ENCODE measurements at places on chromosomes 16 and 17. TPM values are rescaled to one million over a fixed set of nuclear protein-coding genes. Genes with fewer than 3 reads are reported as not detected.

GRCh38 chr17:55202896-55203295, 61.9 kb upstream of the HLF start:
- no peaks in the 10 kb centered on the region for H3K27me3 ChIP-seq
- peaks cover 12% of the 10 kb centered on the region for H3K4me1 ChIP-seq
- no peak overlapping the region for H3K4me3 ChIP-seq
- no peak overlapping the region for H3K27ac ChIP-seq
- H3K36me3 ChIP-seq = no peaks in the 10 kb centered on the region

DNA sequence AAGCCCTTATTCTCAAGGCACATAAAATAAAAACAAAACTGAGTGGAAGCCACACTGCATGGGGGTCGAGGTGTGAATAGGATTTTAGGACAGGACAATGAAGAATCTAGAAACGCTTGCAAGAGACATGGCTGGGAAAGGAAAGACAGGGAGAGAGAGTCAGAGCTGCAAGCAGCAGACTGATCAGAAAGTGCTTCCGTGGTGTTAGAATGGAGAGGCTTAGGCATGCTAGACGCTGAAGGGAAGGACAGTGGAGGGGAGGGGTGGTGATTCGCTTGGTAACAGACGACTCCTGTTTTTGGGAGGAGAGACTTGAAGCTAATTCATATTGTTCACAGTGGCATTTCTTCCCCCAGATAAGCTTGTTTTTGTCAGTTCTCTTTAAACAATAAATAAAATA, 173.5 kb downstream of the AIPL1 start:
- no peaks in the 10 kb centered on the region for H3K36me3 ChIP-seq
- no peak overlapping the region for H3K4me3 ChIP-seq
- no peaks in the 10 kb centered on the region for H3K4me1 ChIP-seq
- H3K27me3 ChIP-seq = no peaks in the 10 kb centered on the region
- H3K27ac ChIP-seq = no peak overlapping the region

DNA sequence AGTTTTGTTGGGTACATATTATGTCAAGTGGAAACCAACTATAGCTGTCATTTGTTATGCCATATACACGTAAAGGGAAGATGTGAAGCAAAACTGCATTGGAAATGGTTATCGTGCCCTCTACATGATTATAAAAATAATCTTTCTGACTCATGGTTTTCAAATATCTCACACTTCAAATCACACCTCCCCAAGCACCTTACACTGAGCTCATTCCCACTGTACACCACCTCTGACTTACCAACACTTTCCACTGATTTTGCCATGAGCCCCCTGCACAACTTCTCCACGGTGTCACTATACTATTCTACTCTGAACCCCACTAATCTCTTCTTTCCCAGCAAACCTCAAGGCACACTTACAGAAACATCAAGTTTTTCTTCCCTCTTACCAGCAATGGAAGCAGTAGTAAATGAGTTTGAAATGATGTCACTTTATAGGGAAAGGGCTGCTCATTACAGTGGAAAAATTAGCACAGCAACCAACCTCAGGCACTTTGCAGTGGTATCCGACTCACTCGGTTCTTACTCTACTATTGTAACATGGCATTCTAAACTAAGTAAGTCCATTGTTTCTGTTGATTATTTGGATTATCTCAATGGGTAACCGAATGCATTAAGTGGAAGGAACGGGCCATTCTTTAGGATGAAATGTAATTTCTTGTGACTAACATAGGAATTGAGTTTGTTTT, 18.7 kb downstream of the ZNF821 start:
- H3K36me3 ChIP-seq = peaks cover 2% of the 10 kb centered on the region
- H3K4me1 ChIP-seq = no peaks in the 10 kb centered on the region
- no peak overlapping the region for H3K4me3 ChIP-seq
- no peak for DNase-seq
- H3K27me3 ChIP-seq = no peaks in the 10 kb centered on the region

DNA sequence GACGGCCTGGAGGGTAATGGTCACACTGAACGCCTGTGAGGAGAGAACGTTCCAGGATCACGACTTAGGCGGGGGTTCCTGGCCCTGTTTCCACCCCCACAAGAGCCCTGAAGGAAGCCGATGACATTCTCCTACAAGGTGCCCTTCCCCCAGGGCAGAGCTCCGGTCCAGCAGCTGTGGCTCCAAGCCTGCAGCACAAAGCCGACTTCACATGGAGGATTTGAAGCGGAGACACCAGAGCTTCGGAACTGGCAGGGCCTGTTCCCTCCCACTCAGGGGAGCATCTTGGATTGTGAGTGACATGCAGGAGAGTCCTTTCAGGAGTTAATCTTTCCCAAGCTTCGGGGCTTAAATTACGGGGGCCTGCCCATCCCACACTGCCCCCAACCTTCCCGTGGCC, 5.0 kb downstream of the FADS6 start:
- DNase-seq = no peak
- H3K27me3 ChIP-seq = no peaks in the 10 kb centered on the region
- H3K36me3 ChIP-seq = no peaks in the 10 kb centered on the region

- H3K36me3 ChIP-seq = no peaks in the 10 kb centered on the region
- no peak overlapping the region for H3K27ac ChIP-seq
- no peaks in the 10 kb centered on the region for H3K4me1 ChIP-seq
- no peak overlapping the region for H3K4me3 ChIP-seq
These were observed 5.9 kb downstream of the SLC5A11 start for GRCh38 chr16:24851700-24852099.

DNA sequence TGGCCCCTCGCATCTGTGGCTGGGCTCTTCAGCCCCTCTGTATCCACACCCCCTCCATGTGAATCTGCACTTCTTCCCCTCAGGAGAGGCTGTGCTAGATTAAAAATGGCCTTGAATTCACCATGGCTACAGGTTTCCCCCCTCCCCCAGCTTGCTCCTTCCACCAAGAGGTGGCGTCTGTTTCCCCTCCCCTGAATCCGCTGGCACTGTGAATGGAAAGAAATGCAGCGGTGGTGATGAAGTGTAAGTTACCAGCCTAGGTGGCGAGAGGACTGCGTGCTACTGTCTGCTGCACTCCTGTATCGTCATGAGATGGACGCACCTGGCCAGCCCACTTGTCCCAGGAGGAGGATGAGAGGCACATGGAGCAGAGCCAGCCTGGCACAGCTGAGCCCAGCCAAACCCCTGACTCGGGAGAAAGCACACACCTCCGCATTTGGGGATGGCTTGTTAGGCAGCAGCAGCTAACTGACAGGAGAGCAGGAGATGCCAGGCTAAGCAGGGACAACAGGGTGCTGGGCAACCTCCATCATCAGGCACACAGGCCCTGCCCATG, 26.2 kb downstream of the TNFRSF13B start:
- no peaks in the 10 kb centered on the region for H3K36me3 ChIP-seq
- no peaks in the 10 kb centered on the region for H3K4me1 ChIP-seq
- peaks cover 5% of the 10 kb centered on the region for H3K27me3 ChIP-seq

DNA sequence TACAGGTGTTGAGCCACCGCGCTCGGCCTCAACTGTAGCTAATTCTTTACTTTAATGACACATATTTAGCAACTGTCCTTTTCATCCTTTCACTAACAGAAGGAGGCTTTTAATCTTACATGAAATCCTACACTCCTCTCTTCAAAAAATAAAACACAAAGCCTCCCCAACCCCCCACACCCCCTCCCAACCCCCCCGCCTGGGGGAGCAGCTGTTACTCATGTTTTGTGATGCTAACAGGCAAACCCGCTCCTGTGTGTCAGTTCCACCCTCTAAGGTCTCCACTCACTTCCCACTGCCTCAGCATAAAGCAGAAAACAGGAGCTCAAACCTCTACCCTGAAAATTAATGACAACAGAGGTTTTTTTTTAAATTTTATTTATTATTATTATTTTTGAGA, 55.4 kb upstream of the SLC25A19 start:
- no peak overlapping the region for H3K4me3 ChIP-seq
- no peaks in the 10 kb centered on the region for H3K27me3 ChIP-seq
- DNase-seq = no peak
- H3K4me1 ChIP-seq = peaks cover 13% of the 10 kb centered on the region
- H3K27ac ChIP-seq = no peak overlapping the region

- H3K36me3 ChIP-seq = peaks cover 3% of the 10 kb centered on the region
- H3K27me3 ChIP-seq = no peaks in the 10 kb centered on the region
- H3K4me3 ChIP-seq = no peak within 1 kb of the TSS
- no peak for DNase-seq
These were observed at the start of gene WFIKKN1 for GRCh38 chr16:630815-631405. TSS of gene WFIKKN1 (plus strand) at chr16:630985. CDS start at chr16:631254, 269 bp downstream.

- DNase-seq = no peak
- H3K4me1 ChIP-seq = no peaks in the 10 kb centered on the region
- H3K4me3 ChIP-seq = no peak overlapping the region
- H3K27ac ChIP-seq = no peak overlapping the region
These were observed 100.4 kb downstream of the ZNF778 start for GRCh38 chr16:89317729-89318429.

DNA sequence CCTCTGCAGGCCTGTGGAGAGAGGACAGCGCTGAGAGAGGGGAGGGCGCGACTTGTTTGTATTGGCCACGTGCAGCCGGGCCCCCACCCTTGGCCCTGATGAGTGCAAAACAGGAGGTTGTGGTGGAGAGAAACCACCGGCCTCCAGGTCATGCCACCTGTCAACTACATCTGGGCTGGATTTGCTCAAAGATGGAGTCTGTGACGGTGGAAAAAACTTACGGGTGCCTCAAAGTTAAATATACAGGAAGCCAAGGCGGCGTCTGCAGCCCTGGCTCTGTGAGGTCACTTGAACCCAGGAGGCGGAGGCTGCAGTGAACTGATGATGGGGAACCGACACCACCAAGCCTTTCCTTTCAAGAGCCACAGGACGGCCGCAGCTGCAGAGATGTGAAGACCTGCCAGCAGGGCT, 15.7 kb downstream of the C16orf74 start:
- no peak overlapping the region for H3K27ac ChIP-seq
- no peak overlapping the region for H3K4me3 ChIP-seq
- no peaks in the 10 kb centered on the region for H3K4me1 ChIP-seq
- DNase-seq = no peak
- H3K36me3 ChIP-seq = no peaks in the 10 kb centered on the region

GRCh38 chr16:67208154-67208896, 9.4 kb downstream of the ELMO3 start:
- H3K4me3 ChIP-seq = no peak overlapping the region
- H3K36me3 ChIP-seq = no peaks in the 10 kb centered on the region
- no peaks in the 10 kb centered on the region for H3K4me1 ChIP-seq

DNA sequence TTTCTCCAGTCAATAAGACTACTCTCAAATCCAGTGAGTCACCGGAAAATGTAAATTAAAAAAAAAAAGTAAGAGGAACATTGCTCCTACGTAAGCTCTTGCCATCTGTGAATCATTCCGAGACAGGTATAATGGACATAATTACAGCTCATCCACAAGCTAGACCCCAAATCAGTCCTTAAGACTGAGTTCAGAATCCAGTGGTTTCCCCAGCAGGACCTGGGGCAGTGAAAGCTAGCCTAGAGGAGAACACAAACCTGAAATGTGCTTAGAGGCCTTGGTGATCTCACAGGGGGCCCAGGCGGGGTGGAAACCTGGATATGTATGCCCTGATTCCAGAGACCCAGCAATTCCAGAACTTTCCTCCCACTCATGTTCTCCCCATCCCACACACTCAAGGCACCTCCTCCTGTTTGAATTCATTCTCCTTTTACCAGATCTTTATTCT, 132.0 kb downstream of the COPRS start:
- H3K4me3 ChIP-seq = no peak overlapping the region
- no peaks in the 10 kb centered on the region for H3K4me1 ChIP-seq
- H3K27me3 ChIP-seq = no peaks in the 10 kb centered on the region
- H3K27ac ChIP-seq = no peak overlapping the region

GRCh38 chr17:56739776-56740175, 93.9 kb downstream of the C17orf67 start:
- no peak overlapping the region for H3K4me3 ChIP-seq
- H3K27ac ChIP-seq = no peak overlapping the region
- DNase-seq = no peak
- H3K4me1 ChIP-seq = no peaks in the 10 kb centered on the region
- no peaks in the 10 kb centered on the region for H3K36me3 ChIP-seq

DNA sequence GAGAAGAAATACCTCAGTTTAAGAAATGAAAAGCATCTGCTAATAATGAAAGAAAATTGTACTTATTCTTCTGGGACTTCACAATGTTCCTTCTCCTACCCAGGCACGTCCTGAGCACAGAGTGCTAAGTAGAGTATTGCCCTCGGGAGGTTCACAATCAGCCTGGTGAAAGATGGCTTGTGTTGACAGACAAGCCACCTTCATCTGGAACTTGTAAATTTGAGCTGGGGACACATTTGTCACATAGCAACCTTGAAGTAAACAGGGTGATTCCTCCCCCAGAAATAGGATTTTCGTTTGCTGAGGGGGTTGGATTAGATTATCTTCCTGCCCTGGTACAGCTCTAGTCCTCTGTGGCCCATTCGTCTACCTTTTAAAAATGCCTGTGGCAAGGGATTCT, 34.4 kb upstream of the MYH2 start:
- H3K27me3 ChIP-seq = no peaks in the 10 kb centered on the region
- no peak overlapping the region for H3K27ac ChIP-seq
- H3K36me3 ChIP-seq = no peaks in the 10 kb centered on the region

DNA sequence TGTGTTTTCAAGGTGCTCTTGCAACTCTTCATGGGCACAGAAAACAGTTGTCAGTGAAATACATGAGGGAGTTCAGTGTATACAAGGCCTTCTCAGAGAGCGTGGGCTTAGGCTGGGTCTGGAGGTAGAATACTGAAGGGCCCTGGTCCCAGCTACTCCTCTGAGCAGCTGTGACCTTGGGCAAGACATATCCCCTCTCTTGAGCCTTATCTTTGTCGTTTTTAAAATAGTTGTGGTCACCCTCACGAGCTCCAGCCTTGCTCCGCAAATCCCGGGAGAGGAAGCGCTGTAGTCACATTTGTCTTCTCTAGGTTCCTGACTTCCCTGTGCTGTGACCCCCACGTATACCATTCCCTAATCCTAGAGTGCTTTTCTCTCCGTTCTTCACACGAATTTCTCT, 3.6 kb downstream of the ZNRF1 start:
- no peaks in the 10 kb centered on the region for H3K36me3 ChIP-seq
- no peak for DNase-seq
- H3K4me3 ChIP-seq = no peak overlapping the region
- H3K27ac ChIP-seq = no peak overlapping the region

- H3K36me3 ChIP-seq = no peaks in the 10 kb centered on the region
- no peaks in the 10 kb centered on the region for H3K27me3 ChIP-seq
- no peak overlapping the region for H3K4me3 ChIP-seq
- H3K4me1 ChIP-seq = no peaks in the 10 kb centered on the region
These were observed 431.2 kb downstream of the HAPSTR1 start for GRCh38 chr16:9522614-9523013.

- no peaks in the 10 kb centered on the region for H3K27me3 ChIP-seq
- H3K4me3 ChIP-seq = no peak overlapping the region
- H3K4me1 ChIP-seq = no peaks in the 10 kb centered on the region
These were observed 110.6 kb downstream of the ABCC1 start for GRCh38 chr16:16059895-16060590.

DNA sequence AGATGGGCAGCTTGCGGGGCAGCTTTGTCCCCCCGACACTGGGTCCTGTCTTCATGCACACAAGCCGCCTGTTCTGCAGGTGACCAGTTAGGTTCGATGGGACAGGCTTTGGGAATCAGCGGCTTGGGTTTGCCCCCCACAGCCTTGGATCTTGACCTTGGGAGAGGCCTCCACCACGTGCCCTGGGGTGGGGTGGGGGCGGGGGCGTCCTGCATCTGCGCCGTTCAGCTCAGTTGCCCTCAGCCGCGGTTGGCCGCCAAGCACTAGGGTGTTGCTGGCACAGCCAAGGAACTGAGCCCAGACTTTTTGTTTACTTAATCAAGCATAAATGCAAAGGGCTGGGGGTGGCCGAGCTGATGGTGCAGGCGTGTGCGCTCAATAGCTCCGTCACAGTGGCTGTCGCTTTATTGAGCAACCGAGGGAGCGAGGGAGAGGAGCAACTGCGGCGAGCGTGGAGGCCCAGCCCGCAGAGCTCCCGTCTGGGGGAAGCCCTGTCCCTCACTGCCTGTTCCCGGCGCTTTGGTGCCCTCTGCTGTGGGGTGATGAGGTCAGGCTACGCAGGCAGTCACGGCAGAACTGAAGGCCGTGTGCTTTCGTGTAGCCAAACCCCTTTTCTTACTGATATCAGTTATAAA, 33.9 kb downstream of the JPH3 start:
- peak; percentile 78 for DNase-seq
- H3K27ac ChIP-seq = no peak overlapping the region
- H3K27me3 ChIP-seq = no peaks in the 10 kb centered on the region
- H3K36me3 ChIP-seq = no peaks in the 10 kb centered on the region

The STX1B gene
- total RNA-seq = 0.84 TPM

Data from tibial nerve (tissue), 4 donors.